Body of pancreas (tissue), 4 donors: ENCODE measurements at places on chromosomes 2 and 18. TPM values are rescaled to one million over a fixed set of nuclear protein-coding genes. Genes with fewer than 3 reads are reported as not detected.

The C2orf72 gene
- 14.5 TPM for total RNA-seq

The IL1R1 gene
- 53.4 TPM for total RNA-seq

The PDK1 gene
- 17.5 TPM for total RNA-seq

The EVA1A gene
- total RNA-seq, result 27.5 TPM

The COL3A1 gene
- 77.5 TPM for total RNA-seq

The C2orf15 gene
- total RNA-seq, result not detected

The OR6B2 gene
- not detected for total RNA-seq

The RUFY4 gene
- not detected for total RNA-seq

The CMPK2 gene
- 6.9 TPM for total RNA-seq

The INHA gene
- total RNA-seq, result 0.66 TPM

The REEP1 gene
- total RNA-seq, result 5.4 TPM

The RNPEPL1 gene
- 162 TPM for total RNA-seq

The EDAR gene
- total RNA-seq, result not detected

The LIPG gene
- total RNA-seq, result 0.52 TPM

The C2orf68 gene
- total RNA-seq, result 14.5 TPM

The KHK gene
- 7.3 TPM for total RNA-seq

The UBXN4 gene
- total RNA-seq, result 55.7 TPM

The SULT1C4 gene
- 1.3 TPM for total RNA-seq

The CDK15 gene
- total RNA-seq, result 0.52 TPM

The KLHL29 gene
- 4.0 TPM for total RNA-seq

The ABCB11 gene
- not detected for total RNA-seq

The ANKRD62 gene
- total RNA-seq, result 13.0 TPM

The GPR45 gene
- total RNA-seq, result not detected

The SAG gene
- not detected for total RNA-seq

The HNMT gene
- 37.2 TPM for total RNA-seq

The ADAM23 gene
- total RNA-seq, result 0.26 TPM
